T-helper 2 cell treated with Interferon-gamma antibody and Interleukin-4, amounts not matched to agents 5 μg/mL and 100 μg/mL, for 36 hours (primary cell): ENCODE measurements at places on chromosomes 2 and 18.
A peak's percentile ranks its signal among the peaks of the same experiment; 100 is the strongest.

- peaks cover 30% of the 10 kb centered on the region for H3K27me3 ChIP-seq
- no peak for DNase-seq
- no peaks in the 10 kb centered on the region for H3K36me3 ChIP-seq
- no peak overlapping the region for H3K4me3 ChIP-seq
- H3K4me1 ChIP-seq = no peaks in the 10 kb centered on the region
Observed at GRCh38 chr2:109196081-109196875, 67.3 kb downstream of the SH3RF3 start.

DNA sequence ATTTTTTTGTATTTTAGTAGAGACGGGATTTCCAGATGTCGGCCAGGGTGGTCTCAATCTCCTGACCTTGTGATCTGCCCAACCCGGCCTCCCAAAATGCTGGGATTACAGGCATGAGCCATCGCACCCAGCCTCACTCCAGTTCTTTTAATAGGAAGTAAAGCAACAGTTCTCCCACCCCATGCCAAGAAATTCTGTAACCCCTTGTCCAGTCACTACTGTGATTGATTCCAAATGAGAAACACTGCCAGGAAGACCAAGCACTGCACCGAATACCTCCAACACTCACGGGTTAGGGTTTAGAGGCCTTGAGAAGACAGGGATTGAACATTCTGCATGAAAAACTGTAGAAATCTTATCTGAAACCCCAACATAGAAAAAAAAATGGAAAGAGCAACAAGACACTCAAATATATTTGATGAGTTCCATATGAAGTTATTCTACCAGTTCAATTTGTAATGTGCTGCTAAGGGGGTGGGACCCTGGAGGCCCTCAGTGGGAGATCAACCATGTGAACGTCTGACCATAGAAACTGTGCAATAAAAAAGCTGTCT is 48.2 kb upstream of the BIN1 start:
- no peak overlapping the region for H3K27ac ChIP-seq
- no peaks in the 10 kb centered on the region for H3K4me1 ChIP-seq
- H3K36me3 ChIP-seq = no peaks in the 10 kb centered on the region
- H3K4me3 ChIP-seq = no peak overlapping the region
- no peak for DNase-seq
- H3K27me3 ChIP-seq = no peaks in the 10 kb centered on the region

GRCh38 chr2:25303633-25304236 is 38.0 kb downstream of the DNMT3A start:
- no peak overlapping the region for H3K4me3 ChIP-seq
- no peaks in the 10 kb centered on the region for H3K27me3 ChIP-seq
- no peak for DNase-seq
- H3K4me1 ChIP-seq = peaks cover 41% of the 10 kb centered on the region
- H3K27ac ChIP-seq = no peak overlapping the region

- H3K27me3 ChIP-seq = no peaks in the 10 kb centered on the region
- H3K36me3 ChIP-seq = no peaks in the 10 kb centered on the region
- no peak overlapping the region for H3K27ac ChIP-seq
- no peak for DNase-seq
- no peaks in the 10 kb centered on the region for H3K4me1 ChIP-seq
Observed at GRCh38 chr18:27073404-27073830, 111.7 kb downstream of the CHST9 start.

DNA sequence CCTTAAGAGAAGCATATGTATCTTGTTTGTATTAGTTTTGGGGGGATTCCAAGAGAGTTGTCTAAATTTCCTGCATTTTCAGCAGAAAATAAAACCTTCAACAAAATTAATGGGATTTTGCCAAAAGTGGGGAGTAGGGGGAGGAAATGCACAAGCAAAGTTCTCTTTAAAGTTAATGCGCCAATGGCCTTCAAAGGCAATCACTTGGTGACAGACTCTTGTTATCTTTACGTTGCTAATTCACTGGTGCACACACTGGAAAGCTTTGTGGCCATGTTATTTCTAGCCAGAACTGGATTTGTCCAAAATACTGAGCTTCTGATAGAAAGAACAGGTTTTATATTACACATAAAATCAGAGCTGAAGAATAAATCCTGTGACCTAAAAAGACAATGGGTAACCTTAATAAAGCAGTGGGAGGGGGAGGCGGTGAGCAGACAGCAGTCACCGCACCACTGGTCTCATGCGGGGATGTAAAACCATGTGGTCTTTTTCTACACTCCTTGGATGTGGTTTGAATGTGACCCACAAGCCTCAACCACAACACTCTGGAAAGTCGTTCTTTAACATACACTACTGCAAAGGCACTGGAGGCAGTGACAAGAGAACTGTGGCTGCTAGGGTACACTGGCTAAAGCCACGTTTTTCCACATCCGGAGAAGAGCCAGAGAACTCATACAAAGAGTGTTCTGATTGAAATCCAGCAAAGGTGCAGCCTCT is 176.9 kb upstream of the SMAD7 start:
- H3K4me3 ChIP-seq = no peak overlapping the region
- no peaks in the 10 kb centered on the region for H3K36me3 ChIP-seq
- no peaks in the 10 kb centered on the region for H3K27me3 ChIP-seq

- H3K4me1 ChIP-seq = peaks cover 24% of the 10 kb centered on the region
- peaks cover 42% of the 10 kb centered on the region for H3K27me3 ChIP-seq
- H3K27ac ChIP-seq = peak overlapping the region; percentile 29
- no peak for DNase-seq
- H3K4me3 ChIP-seq = peak overlapping the region; percentile 46
Observed at GRCh38 chr2:234001380-234002160, 48.9 kb upstream of the SPP2 start.

- H3K4me1 ChIP-seq = no peaks in the 10 kb centered on the region
- no peak overlapping the region for H3K4me3 ChIP-seq
- no peak overlapping the region for H3K27ac ChIP-seq
Observed at GRCh38 chr2:236993286-236993685, 92.4 kb upstream of the COPS8 start.

DNA sequence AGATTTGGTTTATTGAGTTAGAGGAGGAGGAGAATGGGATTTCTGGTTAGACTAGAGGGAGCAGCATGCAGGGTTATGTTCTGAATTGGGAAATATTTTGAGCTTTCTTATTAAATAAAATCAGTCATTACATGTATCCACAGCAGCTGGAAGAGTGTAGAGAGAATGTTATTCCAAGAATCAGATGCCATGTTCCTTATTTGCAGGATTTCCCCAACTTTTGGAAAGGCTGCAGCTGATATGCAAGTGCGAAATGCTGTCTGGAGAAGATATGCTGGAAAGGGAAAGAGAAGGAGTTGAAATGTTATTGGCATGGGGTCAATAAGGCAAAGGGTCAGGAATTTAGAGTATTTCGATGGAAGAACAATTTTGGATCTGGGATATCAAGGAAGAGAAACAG is 255.8 kb downstream of the MTX2 start:
- no peak overlapping the region for H3K27ac ChIP-seq
- no peak overlapping the region for H3K4me3 ChIP-seq
- no peak for DNase-seq
- H3K27me3 ChIP-seq = peaks cover 34% of the 10 kb centered on the region

- no peak overlapping the region for H3K27ac ChIP-seq
- no peak overlapping the region for H3K4me3 ChIP-seq
- peaks cover 3% of the 10 kb centered on the region for H3K4me1 ChIP-seq
- no peaks in the 10 kb centered on the region for H3K27me3 ChIP-seq
- DNase-seq = no peak
Observed at GRCh38 chr2:223494496-223494895, 107.7 kb downstream of the SCG2 start.
